ENCODE measurements at places on chromosomes 5 and 9.

DNA sequence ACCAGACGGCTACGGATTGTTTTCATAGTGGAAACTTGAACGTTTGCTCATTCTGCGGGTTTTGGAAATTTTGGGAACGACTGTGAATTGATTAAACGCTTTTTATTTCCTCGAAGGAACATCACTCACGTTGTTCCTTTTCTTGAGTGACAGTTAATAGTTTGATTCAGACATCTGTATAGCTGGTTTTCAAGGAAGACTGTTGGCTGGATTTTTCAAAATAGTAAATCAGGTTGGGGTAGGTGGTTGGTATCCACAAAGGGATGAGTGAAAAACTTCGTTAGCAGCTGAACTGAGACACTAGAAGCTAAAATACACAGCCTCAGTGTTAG lies 1.1 kb downstream of the TGFBR1 start:
- ATAC-seq = no peak

GRCh38 chr9:83271665-83272071 lies 208.7 kb upstream of the RASEF start:
- ATAC-seq = no peak

- no peak for ATAC-seq
Measured at GRCh38 chr9:26983340-26983739, 22.1 kb downstream of the LRRC19 start.

- no peak for ATAC-seq
Measured at GRCh38 chr5:125032286-125032685, 285.8 kb upstream of the ZNF608 start.

- no peak for ATAC-seq
Measured at GRCh38 chr9:104068546-104068945, 25.6 kb upstream of the SMC2 start.

GRCh38 chr5:174733091-174733690 lies 8.8 kb downstream of the MSX2 start:
- ATAC-seq = no peak

- ATAC-seq = no peak
Measured at GRCh38 chr9:9950813-9951212, 662.0 kb downstream of the PTPRD start.

DNA sequence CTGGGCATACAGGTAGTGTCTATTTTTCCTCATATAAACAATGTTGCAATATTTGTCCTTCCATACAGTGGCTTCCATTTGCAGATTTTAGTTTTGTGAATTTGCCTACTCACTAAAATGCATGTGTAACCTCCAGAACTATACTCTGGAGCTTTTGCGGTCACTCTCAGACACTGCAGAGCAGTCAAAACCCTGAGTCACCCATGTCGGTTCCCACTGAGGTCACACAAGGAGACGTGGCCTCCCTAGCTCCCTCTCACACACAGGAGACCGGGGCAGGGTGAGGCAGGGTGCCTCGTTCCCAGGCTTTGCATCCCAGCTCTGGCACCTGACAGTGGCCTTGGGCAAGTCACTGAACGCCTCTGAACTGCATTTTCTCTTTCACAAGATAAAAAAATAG lies 55.5 kb upstream of the ZNF354A start:
- ATAC-seq = no peak

GRCh38 chr9:93222890-93223259 lies 38.9 kb downstream of the WNK2 start:
- ATAC-seq = no peak

- ATAC-seq = no peak
Measured at GRCh38 chr9:27861887-27862286, 288.6 kb upstream of the C9orf72 start.

GRCh38 chr9:104826911-104827310 lies 63.0 kb downstream of the NIPSNAP3B start:
- ATAC-seq = no peak

- no peak for ATAC-seq
Measured at GRCh38 chr9:70805949-70806348, 315.5 kb downstream of the TRPM3 start.

GRCh38 chr5:67366276-67366675 lies 169.7 kb upstream of the CD180 start:
- no peak for ATAC-seq

DNA sequence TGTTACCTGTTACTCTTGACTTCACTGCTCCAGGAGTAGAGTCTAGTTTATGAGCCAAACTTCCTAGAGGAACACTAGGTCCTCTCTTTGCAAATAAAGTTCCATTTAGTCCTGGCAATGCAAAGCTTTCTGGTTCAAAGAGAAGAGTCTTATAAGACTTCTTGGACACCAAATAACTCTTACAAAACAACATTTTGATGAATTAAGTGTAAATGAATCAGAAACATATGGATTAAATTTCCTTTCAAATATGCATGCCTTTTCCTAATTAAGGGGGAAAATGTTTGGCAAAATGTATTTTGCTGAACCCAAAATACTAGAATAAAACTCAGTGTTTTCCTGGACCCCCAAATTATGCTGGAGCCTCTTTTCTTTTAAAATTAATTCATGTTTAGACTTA lies 388.0 kb downstream of the FGF10 start:
- ATAC-seq = no peak

GRCh38 chr5:54063817-54064216 lies 246.6 kb downstream of the ARL15 start:
- ATAC-seq = no peak

GRCh38 chr9:118059484-118060278 lies 355.5 kb downstream of the TLR4 start:
- no peak for ATAC-seq

GRCh38 chr9:13716601-13717321 lies 437.3 kb upstream of the MPDZ start:
- ATAC-seq = no peak

- ATAC-seq = no peak
Measured at GRCh38 chr9:21454149-21454548, 13.9 kb downstream of the IFNA1 start.

GRCh38 chr5:144183254-144183889 lies 12.7 kb downstream of the KCTD16 start:
- ATAC-seq = no peak

All from gastroesophageal sphincter (tissue), 4 donors.